Activated effector memory CD4-positive, alpha-beta T cell treated with Interleukin-2 at 50 U/mL for 16 hours (primary cell): ENCODE measurements at places on chromosomes 4 and X.
A peak's percentile ranks its signal among the peaks of the same experiment; 100 is the strongest.

- no peak for DNase-seq
These were observed 6.3 kb upstream of the SORCS2 start for GRCh38 chr4:7186031-7186430.

DNA sequence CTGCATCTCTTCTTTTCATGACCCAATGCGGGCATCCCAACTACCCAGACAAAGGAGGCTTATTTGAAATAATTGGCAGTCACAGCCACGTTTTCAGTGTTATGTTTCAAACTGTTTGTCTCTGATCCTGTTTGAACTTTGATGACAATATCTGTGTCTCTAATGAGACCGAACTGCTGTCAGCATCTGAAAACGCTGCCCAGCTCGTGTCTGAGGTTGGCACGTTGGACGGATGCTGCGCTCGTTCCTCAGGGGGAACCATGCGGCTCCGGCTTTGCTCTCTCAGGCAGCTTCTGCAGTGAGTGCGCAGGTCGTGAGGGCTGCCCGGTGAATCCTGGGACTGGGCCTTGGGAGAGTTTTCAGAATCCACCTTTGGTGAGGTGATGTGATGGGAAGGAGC is 58.4 kb upstream of the SORBS2 start:
- DNase-seq, result no peak

GRCh38 chrX:38891641-38892413 is 90.6 kb downstream of the MID1IP1 start:
- DNase-seq, result no peak

DNA sequence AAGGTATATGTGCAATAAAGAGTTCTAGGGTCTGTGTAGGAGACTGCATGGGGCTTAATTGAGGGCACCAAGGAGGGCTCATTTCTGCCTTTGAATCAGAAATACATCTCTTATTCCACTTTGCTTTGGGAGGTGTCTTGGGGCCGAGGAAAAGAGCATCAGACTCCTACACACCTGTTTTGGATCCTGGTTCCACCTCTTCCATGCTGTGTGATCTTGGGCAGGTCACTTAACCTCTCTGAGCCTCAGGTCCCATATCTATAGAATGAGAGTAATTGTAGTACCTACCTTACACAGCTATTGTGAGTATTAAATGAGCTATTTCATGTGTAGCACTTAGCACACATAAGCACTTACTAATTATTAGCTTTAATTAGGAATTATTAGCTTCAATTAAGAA is 100.6 kb downstream of the RTL5 start:
- DNase-seq, result no peak

DNA sequence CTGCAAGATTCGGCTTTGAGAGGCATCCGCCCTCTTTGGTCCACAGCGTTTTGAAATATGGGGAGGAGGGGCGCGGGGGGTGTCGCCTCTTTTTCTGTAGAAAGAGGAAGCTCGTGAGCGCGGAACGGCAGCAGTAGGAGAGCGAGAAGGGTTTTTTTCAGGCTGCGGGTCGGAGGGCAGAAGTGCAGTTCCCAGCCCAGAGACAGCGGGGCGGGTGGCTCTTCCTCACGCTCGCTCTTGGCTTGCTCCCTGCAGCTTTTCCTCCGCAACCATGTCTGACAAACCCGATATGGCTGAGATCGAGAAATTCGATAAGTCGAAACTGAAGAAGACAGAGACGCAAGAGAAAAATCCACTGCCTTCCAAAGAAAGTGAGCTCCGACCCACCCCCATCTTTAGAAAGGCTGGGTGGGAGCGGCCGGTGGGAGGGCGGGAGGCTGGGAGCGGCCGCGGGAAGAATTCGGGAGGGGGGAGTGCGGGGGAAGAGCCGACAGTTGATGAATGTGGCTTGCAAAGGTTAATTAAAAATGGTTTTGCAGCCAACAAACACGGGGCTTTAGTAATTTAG is 1.2 kb downstream of the TMSB4X start:
- no peak for DNase-seq

DNA sequence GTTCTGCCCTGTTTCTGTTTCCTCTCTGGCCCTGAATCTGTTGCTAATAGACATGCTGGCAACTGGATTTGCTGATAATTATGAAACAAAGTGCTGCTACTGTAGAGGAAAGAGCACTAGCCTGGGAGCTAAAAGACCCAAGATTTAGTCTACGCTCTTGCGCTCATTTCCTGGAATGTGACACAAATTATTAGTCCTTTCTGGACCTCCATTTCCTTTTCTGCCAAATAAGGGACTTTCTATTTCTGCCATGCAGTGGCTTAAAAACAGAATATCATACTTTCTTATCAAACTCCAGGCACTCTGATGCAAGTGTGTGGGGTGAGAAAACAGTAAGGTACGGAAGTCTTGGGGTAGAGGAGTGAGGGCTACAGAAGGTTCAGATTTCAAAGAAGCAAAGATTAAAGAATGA is 48.3 kb upstream of the GPR174 start:
- DNase-seq, result no peak

GRCh38 chr4:81142744-81143143 is 72.3 kb downstream of the PRKG2 start:
- no peak for DNase-seq

- DNase-seq, result no peak
These were observed 8.4 kb downstream of the TMPRSS11A start for GRCh38 chr4:67954890-67955289.

DNA sequence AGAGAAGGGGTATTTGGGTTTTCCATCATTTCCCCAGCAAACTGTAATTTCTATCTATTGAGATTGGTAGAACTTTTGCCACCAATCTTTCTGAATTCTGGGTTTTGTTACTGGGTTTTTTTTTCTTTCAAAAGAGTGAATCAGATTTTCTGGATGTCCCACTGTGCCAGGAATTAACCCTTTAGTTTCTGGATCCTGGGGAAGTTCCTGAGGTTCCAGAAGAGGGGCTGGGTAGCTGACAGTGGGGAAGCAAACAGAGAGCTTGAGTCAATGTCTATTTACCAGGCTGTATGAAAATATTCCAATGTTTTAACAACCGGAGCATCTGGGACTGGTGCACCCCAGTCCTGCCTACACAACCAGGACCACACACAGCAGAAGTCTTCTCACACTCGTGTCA is 25.8 kb upstream of the SOD3 start:
- DNase-seq, result no peak

DNA sequence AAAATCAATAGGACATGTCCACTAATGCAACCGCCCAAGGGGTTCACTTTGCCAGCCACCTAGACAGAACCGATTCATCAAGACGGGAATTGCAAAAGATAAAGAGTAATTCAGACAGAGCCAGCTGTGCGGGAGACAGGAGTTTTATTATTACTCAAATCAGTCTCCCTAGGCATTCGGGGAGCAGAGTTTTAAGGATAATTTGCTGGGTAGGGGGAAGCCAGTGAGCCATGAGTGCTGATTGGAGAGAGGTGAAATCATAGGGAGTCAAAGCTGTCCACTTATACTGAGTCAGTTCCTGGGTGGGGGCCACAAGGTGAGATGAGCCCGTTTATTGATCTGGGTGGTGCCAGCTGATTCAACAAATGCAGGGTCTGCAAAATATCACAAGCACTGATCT is 8.5 kb downstream of the TMEM184C start:
- no peak for DNase-seq

GRCh38 chrX:148582353-148582752 is 81.9 kb downstream of the AFF2 start:
- DNase-seq, result no peak

DNA sequence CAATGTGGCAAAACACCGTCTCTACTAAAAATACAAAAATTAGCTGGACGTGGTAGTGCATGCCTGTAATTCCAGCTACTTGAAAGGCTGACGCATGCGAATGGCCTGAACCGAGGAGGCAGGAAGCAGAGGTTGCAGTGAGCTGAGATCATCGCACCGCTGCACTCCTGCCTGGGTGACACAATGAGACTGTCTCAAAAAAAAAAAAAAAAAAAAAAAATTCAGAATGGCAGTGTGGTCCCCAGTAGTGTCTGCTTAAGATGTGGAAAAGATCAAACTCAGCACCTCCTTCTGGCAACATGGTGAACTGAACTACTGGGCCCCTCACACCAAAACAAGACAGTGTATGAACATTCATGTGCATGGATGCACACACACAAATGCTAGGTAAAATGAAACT is 32.2 kb downstream of the SMS start:
- DNase-seq, result peak; percentile 20

GRCh38 chrX:19225909-19226308 is 103.6 kb upstream of the ADGRG2 start:
- DNase-seq, result no peak

DNA sequence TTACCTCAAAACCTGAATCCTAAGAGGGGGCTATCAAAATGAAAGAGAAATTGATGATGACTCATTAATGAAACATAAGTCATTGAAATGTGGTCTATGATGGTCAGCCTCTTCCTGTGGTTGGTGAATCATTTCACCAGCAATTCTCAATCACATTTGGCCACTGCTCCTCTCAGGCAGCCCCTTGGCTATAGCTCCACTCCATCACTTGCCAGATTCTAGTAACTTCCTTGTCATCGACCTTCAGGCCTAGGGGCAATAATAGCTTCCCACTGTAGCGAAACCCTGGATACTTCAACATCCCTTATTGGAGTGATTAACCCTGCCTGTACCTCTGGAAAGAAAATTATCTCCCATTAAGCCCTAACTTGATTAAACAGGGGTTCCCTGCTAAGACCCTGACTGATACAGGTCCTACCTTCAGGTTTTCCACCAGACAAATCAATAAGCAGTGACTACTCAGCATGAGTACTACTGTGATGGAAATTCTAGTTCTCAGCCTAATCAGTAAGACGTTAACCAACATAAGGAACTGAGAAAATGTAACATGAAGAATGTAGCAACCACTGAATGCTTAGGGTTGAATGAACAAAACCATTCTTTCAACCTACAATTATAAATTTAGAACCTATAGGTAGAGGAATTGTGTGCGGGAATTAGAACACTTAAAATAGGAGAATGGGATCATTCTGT is 30.4 kb downstream of the ADH7 start:
- no peak for DNase-seq

- no peak for DNase-seq
These were observed 336.2 kb downstream of the MID1IP1 start for GRCh38 chrX:39137363-39137954.

GRCh38 chr4:134309715-134310114 is 108.1 kb upstream of the PABPC4L start:
- no peak for DNase-seq

- peak; percentile 8 for DNase-seq
These were observed 145.6 kb upstream of the RBPJ start for GRCh38 chr4:26175006-26175786.

DNA sequence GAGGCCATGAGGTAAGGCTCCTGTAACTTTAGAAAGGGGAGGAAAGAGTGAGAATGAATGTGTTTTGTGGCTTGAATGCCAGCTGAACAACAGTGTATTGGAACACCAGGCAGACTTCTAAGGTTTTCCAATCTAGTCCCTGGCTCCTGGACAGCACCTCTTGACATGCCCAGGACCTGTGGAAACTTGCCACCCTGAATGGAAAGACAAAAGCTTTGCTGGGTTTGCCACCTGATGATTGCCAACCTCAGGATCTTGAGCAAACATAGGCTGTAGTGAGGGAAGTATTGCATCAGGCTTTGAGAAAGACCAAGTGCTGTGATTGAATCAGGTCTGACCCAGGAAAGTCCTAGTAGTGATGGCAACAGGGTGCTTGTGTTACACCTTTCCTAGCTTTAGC is 1393.1 kb upstream of the DIAPH2 start:
- no peak for DNase-seq

DNA sequence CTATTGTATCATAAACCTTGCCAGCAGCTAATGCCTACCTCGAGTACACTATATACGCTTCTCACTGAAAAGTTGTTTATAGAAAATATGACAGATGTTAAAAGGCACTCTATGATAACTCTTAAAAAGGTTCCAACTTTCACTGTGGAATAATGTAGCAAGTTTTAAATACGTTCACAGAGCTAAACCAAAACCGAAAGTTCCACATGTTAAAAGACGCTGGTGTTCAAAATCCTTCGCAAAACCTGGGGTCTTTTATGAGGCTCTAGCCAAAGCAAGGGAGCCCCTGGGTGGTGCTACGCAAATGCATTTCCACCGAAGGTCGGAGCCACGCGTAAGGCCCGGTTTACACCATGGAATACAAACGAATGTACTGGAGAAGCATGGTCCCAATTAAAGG is 103.7 kb upstream of the TENM3 start:
- no peak for DNase-seq

GRCh38 chrX:24478509-24478908 is 13.4 kb downstream of the PDK3 start:
- DNase-seq, result no peak

- no peak for DNase-seq
These were observed 389.5 kb upstream of the GRID2 start for GRCh38 chr4:91914176-91914804.

DNA sequence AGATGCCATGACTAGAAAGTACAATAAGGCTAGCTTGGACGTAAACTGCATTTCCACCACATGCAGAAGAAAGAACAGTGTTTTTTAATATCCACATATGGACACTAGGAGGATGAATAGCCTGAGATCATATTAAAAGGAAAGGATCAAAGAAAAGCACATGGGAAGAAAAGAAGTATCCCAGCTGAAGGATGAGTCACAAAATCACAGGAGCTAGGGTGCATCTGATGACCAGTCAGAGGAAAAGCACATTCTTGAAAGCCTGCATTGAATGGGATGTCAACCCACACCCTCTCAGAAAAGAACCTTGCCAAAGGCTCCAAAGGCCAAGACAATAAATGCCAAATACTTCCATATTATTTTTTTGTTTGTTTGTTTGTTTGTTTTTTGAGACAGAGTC is 56.8 kb upstream of the PRDX4 start:
- DNase-seq, result no peak

GRCh38 chr4:110132816-110133719 is 65.3 kb downstream of the ELOVL6 start:
- no peak for DNase-seq

- DNase-seq, result no peak
These were observed 40.8 kb downstream of the HTRA3 start for GRCh38 chr4:8310306-8310705.

DNA sequence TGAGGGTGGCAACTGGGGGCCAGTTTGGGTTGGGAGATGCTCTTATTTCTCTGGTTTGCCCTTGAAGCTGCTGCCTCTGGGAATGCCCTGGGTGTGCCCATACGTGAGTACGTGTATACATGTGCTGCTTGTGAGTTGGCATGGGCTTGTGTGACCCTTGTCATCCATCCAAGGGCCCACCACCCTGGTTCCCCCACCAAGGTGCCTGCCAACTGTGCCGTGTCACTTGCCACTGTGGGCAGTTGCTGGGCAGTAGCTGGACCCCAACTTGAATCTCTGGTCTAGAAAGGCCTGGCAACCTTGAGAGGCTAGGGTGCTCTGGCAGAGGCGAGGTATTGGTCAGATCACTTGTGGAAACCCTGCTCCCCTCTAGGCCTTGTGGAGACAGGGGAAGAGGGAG is 2.4 kb upstream of the HMGB3 start:
- no peak for DNase-seq
